ENCODE measurements at places on chromosomes 16 and 17.

DNA sequence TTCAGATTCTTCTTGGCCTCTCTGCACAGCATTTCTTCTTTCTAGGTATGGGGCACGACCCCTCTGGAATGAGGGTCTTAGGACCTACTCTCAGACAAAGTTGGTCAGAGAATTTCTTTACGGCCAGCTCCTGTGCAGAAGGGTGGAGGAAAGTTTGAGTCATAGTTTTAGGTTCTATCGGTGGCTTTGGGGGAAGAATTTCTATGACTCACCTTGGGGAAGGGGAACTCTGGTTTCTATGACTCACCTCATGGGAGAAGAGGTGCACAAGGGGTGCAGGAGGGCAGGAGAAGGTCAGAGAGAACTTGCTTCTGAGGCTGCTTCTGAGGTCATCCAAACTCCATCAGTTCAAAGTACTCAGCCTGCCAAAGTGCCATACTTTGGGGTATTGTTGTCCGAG is 2.5 kb upstream of the ABCC12 start:
- no peak overlapping the region for H3K27ac ChIP-seq
- H3K4me1 ChIP-seq, result no peaks in the 10 kb centered on the region
- DNase-seq, result no peak
- no peaks in the 10 kb centered on the region for H3K36me3 ChIP-seq

- no peak overlapping the region for H3K4me3 ChIP-seq
- DNase-seq, result no peak
- no peaks in the 10 kb centered on the region for H3K27me3 ChIP-seq
- H3K36me3 ChIP-seq, result no peaks in the 10 kb centered on the region
- no peak overlapping the region for H3K27ac ChIP-seq
- H3K4me1 ChIP-seq, result no peaks in the 10 kb centered on the region
Measured at GRCh38 chr17:77560841-77561240, 397.7 kb upstream of the TNRC6C start.

GRCh38 chr17:65942592-65942991 is 249.3 kb downstream of the CEP112 start:
- H3K27me3 ChIP-seq, result no peaks in the 10 kb centered on the region
- H3K27ac ChIP-seq, result no peak overlapping the region
- H3K4me3 ChIP-seq, result no peak overlapping the region
- DNase-seq, result no peak
- H3K4me1 ChIP-seq, result no peaks in the 10 kb centered on the region

DNA sequence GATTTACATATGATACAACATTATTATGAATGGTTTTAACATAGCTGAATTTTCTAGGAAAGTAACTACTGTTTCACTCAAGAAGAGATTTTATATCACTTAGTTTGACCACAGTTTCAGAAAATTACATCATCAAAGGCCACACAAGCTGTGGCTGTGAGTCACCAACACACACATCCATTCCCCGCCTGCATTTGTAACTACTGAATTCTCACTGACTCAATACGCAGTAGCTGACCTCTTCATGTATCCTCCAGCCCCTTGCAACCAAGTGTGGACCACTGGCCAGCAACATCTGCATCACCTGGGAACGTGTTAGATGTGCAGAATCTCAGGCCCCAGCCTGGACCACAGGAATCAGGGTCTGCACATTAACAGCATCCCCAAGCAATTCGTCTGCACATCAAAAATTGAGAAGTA is 197.6 kb downstream of the XYLT1 start:
- H3K36me3 ChIP-seq, result no peaks in the 10 kb centered on the region
- H3K4me1 ChIP-seq, result peaks cover 7% of the 10 kb centered on the region
- H3K27ac ChIP-seq, result no peak overlapping the region
- no peak for DNase-seq

GRCh38 chr17:80789356-80789902 is 202.2 kb upstream of the CHMP6 start:
- no peak for DNase-seq
- no peaks in the 10 kb centered on the region for H3K36me3 ChIP-seq
- H3K27me3 ChIP-seq, result no peaks in the 10 kb centered on the region
- H3K27ac ChIP-seq, result no peak overlapping the region
- H3K4me1 ChIP-seq, result no peaks in the 10 kb centered on the region

GRCh38 chr16:3347586-3347985 is 8.1 kb upstream of the OR2C1 start:
- no peaks in the 10 kb centered on the region for H3K27me3 ChIP-seq
- H3K36me3 ChIP-seq, result no peaks in the 10 kb centered on the region
- no peaks in the 10 kb centered on the region for H3K4me1 ChIP-seq
- no peak overlapping the region for H3K4me3 ChIP-seq
- no peak for DNase-seq

DNA sequence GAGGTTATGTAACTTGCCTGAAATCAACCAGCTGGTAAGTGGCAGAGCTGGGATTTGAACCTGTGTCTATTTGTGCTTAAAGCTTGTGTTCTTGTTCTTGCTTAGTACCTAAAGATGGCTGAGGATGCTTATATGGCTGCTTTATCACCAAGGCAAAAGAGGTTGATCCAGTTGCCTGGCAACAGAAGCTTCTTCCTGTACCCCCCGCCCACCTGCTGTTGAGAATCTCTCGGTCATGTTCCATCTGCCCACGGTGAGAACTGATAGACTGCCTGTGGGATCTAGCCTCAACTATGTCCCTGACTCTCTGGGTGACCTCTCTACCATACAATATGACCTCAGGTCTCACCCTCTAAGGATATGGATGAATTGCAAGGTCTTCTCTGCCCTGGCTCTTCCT is 60.7 kb downstream of the ABCC6 start:
- H3K4me3 ChIP-seq, result no peak overlapping the region
- H3K27me3 ChIP-seq, result no peaks in the 10 kb centered on the region
- no peak overlapping the region for H3K27ac ChIP-seq
- H3K4me1 ChIP-seq, result no peaks in the 10 kb centered on the region
- no peaks in the 10 kb centered on the region for H3K36me3 ChIP-seq

All from GM23338 (cell line).